ENCODE measurements at places on chromosomes 7 and 10.

DNA sequence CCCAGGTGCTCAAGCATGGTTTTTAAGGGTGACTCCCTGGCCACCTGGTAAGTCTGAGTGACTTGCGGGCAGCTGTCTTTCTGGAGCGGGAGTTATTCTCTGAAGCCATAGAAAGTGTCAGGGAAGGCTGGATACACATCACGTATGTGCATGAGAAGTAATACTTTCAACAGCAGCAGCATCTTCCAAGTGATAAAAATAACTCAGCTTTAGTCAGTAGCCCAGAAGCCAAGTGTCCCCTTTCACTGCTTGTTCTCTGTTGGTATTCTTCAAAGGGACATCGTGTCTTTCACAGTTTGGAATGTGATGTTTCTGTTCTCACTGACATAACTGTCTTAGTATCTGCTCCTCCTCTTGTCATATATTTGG lies 97.6 kb downstream of the KIAA1217 start:
- DNase-seq = no peak

GRCh38 chr10:31927565-31927883 lies 1.1 kb downstream of the ARHGAP12 start:
- no peak for DNase-seq

DNA sequence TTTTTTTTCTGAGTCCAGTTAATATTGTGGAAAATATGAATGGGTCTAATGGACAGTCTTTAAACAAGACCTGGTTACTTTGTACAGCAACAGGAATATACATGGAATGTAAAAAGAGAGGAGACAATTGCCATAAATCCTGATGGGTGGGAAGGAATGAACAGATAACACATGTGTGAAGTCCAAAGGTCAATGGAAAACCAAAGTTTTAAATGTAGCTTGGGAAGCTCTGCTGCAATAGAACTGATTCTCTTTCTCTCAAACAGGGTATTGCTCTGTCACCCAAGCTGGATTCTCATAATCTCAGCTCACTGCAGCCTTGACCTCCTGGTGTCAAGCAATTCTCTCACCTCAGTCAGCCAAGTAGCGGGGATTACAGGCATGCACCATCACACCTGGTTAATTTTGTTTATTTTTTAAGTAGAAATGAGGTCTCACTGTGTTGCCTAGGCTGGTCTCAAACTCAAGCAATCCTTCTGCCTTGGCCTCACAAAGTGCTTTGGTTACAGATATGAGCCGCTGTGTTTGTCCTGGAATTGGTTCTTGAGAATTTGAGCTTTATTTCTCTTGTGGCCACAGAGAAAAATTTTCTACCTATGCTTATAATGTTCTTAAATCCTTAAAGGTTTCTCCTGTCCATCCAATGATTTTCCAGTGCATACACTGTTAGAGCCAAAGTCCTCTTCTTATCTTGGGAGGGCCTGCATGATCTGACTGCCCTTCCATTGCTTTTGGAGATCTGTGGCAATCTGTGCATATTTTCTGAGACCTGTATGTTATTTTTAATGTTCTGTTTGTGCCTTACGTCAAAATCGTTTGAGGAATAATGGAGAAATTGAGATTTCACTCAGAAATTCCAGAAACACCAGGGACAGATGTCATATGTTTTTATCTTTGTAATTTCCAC lies 30.7 kb upstream of the ZNF92 start:
- no peak for DNase-seq

DNA sequence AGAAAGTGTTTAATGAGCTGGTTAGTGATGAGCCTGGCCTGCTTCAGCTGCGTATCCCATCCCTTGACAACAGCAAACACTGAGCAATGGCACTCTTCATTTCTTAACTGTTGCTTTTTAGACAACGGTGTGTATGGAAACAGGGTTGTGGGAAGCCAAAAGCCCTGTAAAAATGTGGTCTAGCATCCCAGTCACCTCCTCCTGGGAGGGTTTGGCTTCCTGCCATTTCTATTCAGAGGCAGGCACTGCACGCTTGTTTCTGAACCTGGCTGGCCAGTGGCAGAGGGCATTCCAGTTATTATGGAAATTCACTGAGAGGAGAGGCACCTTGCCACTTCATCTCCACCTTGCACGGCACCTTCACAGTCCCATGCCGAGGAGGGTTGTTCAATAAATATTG lies 123.0 kb upstream of the ADARB2 start:
- DNase-seq = no peak

Data from stimulated activated CD4-positive, alpha-beta T cell treated with anti-CD3 and anti-CD28 coated beads, Interleukin-15, amount 100 ng/mL, for 1 hour (primary cell).